ENCODE measurements at places on chromosomes 4 and X.

GRCh38 chrX:13487731-13488505 is 81.5 kb upstream of the EGFL6 start:
- peaks cover 28% of the 10 kb centered on the region for H3K4me1 ChIP-seq
- peak; percentile 87 for DNase-seq
- H3K27me3 ChIP-seq, result no peaks in the 10 kb centered on the region
- peak overlapping the region; percentile 99 for H3K27ac ChIP-seq
- no peak overlapping the region for H3K4me3 ChIP-seq

DNA sequence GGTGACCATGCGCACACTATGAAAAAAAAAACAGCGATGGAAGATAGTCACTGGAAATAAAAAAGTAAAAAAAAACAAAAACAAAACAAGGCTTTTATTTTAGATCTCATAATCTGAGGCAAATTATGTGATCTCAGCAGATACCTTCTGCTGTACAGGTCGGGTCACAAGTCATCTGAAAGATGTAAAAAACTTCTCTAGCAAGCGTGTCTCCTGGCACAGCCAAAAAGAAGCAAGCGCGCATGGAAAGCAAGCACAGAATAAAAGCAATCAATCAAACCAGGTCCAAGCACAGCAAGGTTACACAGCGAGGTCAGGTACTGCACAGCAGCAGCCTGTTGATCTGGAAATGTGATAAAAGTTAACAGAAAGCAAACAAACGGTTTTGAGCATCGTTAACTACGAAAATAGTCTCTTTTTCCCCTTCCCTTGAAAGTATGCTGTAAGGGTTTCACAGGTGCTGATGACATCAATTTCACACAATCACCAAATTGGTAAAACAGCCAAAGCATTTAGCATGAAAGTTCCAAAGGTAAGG is 79.3 kb upstream of the MTNR1A start:
- no peaks in the 10 kb centered on the region for H3K4me1 ChIP-seq
- H3K36me3 ChIP-seq, result peaks cover 53% of the 10 kb centered on the region
- no peak overlapping the region for H3K27ac ChIP-seq
- H3K27me3 ChIP-seq, result no peaks in the 10 kb centered on the region
- H3K4me3 ChIP-seq, result no peak overlapping the region
- DNase-seq, result no peak

DNA sequence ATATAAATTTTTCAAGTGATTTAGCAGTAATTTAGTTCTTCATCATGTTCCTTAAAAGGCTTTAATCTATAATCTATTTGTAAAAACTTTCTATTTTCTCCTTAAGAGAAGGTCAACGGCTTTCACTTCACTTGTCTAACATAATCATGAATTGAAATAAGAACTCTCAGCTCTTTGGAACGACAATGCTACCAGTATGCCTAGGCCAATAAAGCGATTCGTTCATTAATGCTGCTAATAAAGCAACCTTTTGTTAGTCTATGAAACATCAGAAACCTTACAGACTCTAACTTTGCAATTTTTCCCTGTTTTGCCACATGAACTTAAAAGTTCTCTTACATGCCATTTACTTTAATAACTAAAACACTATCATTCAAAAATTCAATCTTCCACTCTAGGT is 47.6 kb downstream of the FBXW7 start:
- no peak overlapping the region for H3K27ac ChIP-seq
- no peaks in the 10 kb centered on the region for H3K27me3 ChIP-seq
- H3K36me3 ChIP-seq, result no peaks in the 10 kb centered on the region
- DNase-seq, result no peak

GRCh38 chr4:12975511-12975910 is 508.6 kb downstream of the RAB28 start:
- no peaks in the 10 kb centered on the region for H3K36me3 ChIP-seq
- H3K27ac ChIP-seq, result no peak overlapping the region
- H3K4me3 ChIP-seq, result no peak overlapping the region
- H3K27me3 ChIP-seq, result no peaks in the 10 kb centered on the region
- no peaks in the 10 kb centered on the region for H3K4me1 ChIP-seq

DNA sequence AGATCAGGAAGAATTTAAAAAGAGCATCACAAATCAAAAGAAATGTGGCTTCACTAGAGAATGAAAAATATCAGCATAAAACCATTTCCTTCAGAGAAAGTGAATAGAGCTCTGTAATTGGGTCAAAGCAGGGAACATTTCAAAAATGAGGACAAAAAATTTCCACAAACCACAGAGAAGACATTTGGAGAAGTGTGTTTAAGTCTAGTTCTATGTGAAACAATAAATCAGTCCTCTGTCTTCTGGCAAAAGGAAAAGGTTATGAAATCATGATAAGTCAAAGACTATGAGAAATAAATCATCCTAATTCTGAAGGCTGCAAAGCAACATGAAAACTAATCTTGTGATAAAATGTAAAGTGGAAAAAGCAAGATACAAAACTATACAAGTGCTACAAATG is 27.9 kb downstream of the SMPX start:
- H3K27ac ChIP-seq, result no peak overlapping the region
- no peaks in the 10 kb centered on the region for H3K27me3 ChIP-seq
- peaks cover 16% of the 10 kb centered on the region for H3K4me1 ChIP-seq
- H3K4me3 ChIP-seq, result no peak overlapping the region
- H3K36me3 ChIP-seq, result no peaks in the 10 kb centered on the region
- peak; percentile 66 for DNase-seq

DNA sequence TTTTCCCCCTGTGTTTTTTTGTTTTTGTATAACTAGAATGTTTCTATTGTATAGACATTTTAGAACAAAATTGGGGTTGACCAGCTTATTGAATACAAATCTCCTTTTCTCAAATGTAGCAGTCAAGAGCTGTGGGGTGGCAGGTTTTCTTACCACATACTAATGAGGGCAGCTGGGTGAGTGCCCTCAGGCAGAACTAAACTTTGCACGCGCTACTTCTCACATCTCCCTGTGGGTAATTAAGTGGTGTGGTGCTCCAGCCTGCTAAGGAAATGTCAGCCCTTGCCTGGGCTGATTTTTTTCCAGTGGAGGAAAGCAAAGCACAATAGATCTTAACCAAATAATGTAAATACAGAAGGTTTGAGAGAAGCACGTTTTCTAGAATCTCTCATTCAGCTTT is 717.6 kb upstream of the TENM3 start:
- no peak overlapping the region for H3K4me3 ChIP-seq
- no peak overlapping the region for H3K27ac ChIP-seq
- no peak for DNase-seq
- H3K27me3 ChIP-seq, result no peaks in the 10 kb centered on the region

DNA sequence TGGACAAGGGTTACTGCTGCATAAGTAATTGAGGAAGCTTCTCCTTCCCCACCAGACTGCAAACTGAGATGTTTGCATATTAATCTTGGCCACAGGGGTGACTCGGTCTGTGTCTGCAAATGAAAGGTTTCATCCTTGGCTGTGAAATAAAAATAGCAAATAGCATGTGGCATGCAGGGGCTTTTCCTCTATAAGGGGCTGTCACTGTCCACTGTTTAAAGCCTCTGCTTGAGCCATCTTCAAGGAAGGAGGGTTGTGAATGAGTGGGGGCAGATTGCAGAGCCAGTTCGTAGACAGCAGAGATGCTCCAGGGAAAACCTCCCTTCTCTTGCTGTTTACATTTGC is 33.3 kb downstream of the TMSB4X start:
- H3K4me3 ChIP-seq, result no peak overlapping the region
- H3K27me3 ChIP-seq, result no peaks in the 10 kb centered on the region
- H3K4me1 ChIP-seq, result peaks cover 17% of the 10 kb centered on the region
- no peak for DNase-seq
- no peak overlapping the region for H3K27ac ChIP-seq
- H3K36me3 ChIP-seq, result no peaks in the 10 kb centered on the region

All from astrocyte (in vitro differentiated cells and primary cell).